ENCODE measurements at places on chromosomes 12 and 14.

- no peak for DNase-seq
These were observed 87.6 kb downstream of the SLC15A5 start for GRCh38 chr12:16189849-16190248.

DNA sequence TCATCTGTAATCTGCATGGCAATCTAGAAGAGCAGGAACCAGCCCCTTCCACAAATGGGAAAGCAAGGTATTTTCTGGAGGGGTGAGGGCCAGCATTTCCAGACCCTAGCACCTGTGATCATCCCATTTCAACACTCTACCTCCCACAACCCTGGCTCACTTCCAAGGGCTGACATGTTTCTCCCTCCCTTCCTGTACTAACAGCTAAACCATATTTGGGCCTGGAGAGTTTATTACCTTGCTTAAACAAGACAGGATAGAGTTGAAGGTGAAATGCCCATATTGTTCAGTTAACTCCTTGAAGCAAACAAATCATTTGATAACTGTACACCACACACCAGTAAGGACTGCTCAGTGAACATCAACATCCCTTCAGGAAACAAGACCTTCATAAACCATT lies 158.4 kb downstream of the PPM1H start:
- no peak for DNase-seq

GRCh38 chr12:131105736-131106348 lies 152.1 kb downstream of the ADGRD1 start:
- DNase-seq: no peak

DNA sequence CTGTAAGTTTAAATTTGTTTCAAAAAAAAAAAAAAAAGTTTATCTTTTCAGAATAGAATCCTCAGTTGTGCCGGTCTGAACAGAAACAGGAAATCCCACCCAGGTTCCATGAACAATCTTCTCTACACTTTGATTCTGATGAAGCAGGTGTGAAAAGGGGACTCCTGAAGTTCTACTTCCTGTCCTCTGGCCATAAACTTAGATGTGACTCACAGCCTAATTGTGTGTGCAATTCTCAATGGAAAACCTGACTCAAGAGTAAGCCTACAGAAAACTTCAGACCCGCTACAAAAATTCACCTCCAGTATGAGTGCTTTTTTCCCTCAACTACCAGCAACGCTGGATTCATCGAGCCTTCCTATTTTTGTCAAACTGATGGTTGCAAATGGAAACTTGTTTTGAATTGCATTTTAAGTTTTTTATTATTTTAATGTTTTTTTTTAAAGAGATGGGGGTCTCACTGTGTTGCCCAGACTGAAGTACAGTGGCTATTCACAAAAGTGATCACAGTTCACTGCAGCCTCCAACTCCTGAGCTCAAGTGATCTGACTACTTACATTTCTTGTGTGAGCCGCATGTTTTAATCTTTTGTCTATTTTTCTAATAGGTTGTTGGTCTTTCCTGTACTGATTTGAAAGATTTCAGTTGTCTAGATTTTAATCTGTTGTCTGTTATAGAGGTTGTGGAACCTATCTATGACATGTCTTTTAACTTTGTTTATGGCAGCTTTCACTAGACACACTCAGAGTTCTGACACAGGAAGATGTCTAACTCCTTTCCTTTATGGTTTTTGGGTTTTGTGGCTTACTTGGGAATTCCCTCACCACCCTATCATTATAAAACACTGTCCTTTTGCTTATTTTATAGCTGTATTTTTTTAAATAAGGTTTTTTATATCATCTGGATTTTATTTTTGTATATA lies 37.6 kb downstream of the ATG14 start:
- peak; percentile 8 for DNase-seq

GRCh38 chr12:32366714-32367113 lies 32.6 kb upstream of the FGD4 start:
- DNase-seq: no peak

DNA sequence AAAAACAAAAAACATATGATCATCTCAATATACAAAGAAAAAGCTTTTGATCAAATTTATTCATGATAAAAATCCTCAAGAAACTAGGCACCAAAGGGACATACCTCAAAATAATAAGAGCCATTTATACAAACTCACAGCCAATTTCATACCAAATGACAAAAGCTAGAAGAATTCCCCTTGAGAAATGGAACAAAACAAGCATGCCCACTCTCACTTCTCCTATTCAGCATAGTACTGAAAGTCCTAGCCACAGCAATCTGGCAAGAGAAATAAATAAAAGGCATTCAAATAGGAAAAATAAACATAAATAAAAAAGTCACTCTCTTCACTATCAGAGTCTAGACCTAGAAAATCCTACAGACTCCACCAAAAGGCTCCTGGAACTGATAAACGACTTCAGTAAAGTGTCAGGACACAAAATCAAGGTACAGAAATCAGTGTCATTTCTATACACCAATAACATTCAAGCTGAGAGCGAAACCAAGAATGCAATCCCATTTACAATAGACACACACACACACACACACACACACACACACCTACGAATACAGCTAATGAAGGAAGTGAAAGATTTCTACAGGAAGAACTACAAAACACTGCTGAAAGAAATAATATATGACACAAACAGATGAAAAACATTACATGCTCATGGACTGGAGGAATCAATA lies 1486.2 kb upstream of the SEL1L start:
- no peak for DNase-seq
